ENCODE measurements at places on chromosomes 16 and 17.

DNA sequence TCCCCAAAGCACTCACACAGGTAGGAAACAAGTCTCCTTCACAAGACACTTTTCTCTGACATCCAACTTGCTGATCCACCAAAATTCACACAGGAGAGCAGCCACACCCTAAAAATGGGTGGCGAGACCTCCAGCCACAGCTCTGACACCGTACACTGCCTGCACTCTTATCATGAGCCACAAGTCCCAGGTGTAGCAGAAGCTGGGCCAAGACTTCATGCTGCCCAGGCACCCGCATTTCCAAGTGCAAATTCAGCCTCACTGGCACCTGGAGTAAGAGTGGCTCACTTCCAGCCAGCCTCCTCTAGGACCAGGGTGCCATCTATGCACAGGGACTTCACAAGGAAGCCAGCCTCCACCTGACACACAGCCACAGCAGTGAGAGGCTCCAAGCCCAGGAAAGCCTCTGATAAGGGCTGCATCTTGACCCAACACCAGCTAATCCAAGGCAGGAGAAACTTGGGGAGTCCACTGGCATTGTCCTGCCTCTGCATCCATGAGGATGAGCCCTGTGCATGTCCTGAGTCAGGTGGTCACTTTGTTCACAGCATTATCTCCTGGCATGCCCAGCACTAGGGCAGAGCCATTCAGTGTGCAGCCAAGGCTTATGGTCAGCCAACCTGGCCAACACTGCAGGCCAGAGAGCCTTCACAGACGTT, 2.6 kb upstream of the ZNF768 start:
- DNase-seq = no peak

DNA sequence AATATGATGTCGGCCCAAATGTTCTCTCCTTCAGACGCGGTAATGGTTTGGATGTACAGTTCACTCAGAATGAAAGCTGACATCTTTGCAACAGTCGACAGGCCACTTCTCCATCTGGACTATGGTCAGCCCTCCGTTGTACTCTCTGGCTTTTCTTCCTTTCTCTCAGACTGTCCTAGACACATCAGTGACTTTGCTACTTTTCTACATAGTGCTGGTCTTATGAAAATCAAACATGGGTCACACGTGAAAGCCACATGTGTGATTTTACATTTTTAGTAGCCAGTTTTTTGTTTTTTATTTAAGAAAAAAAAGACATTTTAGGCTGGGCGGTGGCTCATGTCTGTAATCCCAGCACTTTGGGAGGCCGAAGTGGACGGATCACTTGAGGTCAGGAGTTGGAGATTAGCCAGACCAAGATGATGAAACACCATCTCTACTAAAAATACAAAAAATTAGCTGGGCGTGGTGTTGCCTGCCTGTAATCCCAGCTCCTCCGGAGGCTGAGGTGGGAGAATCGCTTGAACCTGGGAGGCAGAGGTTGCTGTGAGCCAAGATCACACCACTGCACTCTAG, 644.1 kb downstream of the KCNJ2 start:
- DNase-seq = no peak

DNA sequence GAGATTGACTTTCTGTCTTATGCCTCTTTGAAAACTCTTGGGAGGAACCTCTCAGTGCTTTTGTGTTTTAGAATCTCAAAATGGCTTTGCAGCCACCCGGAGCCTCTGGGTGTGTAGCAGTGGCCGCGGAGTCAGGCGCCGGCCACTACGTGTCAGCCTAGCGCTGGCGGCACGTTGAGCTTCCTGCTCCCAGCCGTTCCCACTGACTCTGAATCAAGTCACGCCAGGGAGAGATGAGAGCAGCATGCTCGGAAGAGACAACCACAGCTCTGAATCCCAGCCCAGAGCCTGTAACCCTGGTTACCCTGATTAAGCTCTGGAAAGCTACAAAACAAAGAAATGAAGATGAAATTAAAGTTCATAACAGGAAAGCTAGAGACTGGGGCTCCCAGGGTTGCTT, 97.4 kb upstream of the CACNG5 start:
- no peak for DNase-seq

DNA sequence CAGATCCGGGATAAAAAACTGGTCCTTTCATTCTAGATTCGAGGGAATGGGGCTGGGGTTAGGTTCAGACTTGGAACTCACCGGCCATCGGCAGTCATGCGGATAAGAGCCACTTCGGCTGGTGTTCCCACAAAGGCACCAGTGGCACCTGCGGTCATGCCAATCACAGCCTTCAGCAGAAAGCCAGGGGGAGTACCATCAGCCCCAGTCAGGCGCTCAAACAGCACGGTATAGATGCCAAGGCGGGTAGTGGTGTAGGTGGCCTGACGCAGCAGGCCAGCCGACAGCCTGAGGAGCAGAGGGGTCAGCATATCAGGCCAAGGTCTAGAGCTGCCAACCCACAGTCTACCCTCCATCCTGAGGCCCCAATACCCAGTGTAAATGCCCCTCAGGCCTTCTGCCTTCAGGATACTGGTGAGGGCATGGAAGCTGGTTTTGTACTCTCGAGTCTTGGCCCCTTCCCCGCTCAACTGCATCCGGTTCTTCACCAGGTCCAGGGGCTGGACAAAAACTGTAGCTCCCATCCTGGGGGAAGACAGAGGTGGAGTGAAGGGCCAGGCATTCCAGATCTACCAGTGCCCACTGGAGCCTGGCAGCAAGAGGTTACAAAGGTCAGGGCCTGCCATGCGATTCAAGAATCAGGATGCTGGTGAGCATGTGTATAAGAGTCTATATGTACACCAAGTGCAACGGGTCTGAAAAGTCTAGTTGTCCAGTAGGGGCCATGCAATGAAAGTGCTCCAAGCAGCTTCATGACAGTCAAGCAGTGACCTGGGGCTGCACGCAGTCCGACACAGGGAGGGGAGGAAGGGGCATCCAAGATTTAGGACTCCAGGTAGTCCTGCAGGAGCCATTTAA, 929 bp downstream of the SLC25A11 start:
- DNase-seq = no peak

- no peak for DNase-seq
Observed at GRCh38 chr17:22301353-22301745, 609.0 kb downstream of the KCNJ18 start.

DNA sequence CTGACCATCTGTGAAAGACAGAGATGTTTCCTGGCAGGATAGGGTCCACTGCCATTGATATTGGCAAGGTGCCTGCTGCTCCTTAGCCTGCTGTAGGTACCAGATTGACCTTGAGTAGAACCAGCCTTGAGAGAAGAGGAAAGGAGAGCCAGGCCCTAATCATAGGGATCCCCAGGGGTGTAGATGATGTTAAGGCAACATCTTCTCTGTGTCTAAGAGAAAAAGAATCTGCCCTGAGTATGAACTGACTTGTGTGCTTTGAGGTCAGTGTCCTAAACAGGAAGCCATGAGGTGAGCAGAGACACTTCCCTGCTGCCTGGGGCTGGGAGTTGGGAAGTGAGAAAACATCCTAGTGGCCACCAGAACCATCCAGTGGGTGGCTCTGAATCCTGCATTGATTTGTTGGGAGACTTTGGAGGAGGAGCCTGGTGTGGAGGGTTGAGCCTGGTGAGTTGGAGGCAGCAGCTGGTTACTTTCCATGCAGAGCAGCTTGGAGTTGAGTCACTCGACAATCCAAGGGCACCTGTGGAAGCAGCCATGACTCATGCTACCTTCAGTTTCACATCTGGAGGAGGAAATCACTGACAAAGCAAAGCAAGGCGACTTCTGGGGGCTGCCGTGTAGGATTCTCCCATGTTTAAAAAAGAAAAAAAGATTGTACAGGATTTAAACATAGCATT, 47.8 kb downstream of the BMERB1 start:
- DNase-seq = peak; percentile 14

DNA sequence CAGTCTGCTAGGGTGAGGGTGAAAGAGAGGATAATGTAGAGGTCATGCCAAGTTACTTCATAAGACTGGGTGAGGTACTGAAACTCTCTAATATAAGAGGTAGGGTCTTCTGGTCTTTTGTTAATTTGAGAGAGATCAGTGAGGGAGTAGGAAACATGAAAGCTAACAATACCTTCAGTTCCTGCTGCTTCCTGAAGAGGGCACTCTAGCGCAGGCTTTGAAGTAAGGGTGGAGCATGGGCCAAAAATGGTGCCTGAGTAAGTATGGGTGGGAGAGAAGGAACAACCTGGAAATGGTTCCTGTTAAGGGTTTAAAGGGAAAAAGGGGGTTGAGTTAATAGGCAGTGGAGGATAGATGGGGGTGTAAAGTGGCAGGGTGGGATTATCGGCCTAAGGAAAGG, 2449.5 kb downstream of the TP53TG3F start:
- no peak for DNase-seq

- no peak for DNase-seq
Observed at GRCh38 chr16:87207965-87208364, 109.2 kb downstream of the C16orf95 start.

- DNase-seq = no peak
Observed at GRCh38 chr16:62064173-62064572, 27.9 kb upstream of the CDH8 start.

- no peak for DNase-seq
Observed at GRCh38 chr17:68909066-68909465, 46.1 kb downstream of the ABCA8 start.

GRCh38 chr17:65092262-65092661, 35.7 kb upstream of the GNA13 start:
- no peak for DNase-seq

GRCh38 chr16:28108590-28109247, 45.2 kb upstream of the GSG1L start:
- DNase-seq = no peak

- DNase-seq = no peak
Observed at GRCh38 chr17:64978138-64978537, 58.9 kb upstream of the LRRC37A3 start.

- no peak for DNase-seq
Observed at GRCh38 chr16:80103463-80103862, 437.3 kb upstream of the DYNLRB2 start.

DNA sequence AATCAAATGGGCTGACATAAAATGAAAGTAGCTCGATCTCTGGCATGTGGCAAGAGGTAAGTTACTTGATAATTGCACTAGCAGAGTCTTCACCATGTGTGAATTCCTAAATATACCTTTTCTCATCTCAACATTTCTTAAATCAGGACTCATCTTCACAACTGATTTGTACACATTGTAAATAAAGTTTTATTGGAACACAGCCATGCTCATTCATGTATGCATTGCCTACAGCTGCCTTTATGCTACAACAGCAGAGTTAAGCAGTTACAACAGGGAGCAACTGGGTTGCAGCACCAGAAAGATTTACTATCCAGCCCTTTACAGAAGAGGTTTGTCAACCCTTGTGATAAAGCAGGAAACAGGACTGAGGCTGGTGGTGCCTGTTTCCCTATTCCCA, 48.1 kb downstream of the ARHGAP17 start:
- no peak for DNase-seq

DNA sequence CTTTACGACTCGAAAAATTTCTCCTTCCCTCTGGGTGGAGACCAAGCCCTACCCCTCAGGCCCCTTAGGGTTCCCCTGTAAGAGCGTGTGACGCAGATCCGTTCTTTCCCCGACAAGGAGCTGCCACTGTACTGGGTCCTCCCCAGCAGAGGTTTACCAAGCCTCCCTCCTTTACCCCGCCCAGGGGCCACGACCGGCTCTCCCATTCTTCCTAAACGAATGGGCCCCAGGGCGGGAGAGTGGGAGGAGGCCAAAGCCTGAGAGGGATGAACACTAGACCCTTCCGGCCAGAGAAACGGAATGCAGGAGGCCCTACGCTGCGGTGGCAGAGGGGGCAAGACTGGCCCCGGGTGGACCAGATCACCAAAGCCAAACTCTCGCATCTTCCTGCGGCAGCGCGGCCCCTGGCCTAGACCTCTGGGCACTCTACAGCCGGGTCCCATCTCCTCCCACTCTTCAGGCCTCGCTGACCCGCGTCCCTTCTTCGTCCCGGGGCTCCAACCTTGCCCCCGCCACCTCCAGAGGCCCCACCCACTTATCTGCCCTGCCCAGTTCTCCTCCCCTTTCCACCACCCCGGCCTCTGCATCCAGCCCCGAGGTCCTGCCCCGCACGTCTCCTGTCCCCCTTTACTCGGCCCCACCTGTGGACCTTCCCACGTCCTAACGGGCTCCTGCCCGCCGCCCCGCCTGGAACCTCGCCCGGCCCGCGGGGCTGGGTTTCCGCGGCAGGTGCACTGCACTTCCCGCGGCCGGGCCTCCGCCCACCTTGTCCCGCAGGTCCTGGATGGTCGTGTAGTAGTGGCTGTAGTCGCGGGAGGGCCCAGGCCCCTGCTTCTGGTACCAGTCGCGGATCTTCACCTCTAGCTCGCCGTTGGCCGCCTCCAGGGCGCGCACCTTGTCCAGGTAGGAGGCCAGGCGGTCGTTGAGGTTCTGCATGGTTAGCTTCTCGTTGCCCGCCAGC, 765 bp downstream of the KRT19 start:
- DNase-seq = no peak

DNA sequence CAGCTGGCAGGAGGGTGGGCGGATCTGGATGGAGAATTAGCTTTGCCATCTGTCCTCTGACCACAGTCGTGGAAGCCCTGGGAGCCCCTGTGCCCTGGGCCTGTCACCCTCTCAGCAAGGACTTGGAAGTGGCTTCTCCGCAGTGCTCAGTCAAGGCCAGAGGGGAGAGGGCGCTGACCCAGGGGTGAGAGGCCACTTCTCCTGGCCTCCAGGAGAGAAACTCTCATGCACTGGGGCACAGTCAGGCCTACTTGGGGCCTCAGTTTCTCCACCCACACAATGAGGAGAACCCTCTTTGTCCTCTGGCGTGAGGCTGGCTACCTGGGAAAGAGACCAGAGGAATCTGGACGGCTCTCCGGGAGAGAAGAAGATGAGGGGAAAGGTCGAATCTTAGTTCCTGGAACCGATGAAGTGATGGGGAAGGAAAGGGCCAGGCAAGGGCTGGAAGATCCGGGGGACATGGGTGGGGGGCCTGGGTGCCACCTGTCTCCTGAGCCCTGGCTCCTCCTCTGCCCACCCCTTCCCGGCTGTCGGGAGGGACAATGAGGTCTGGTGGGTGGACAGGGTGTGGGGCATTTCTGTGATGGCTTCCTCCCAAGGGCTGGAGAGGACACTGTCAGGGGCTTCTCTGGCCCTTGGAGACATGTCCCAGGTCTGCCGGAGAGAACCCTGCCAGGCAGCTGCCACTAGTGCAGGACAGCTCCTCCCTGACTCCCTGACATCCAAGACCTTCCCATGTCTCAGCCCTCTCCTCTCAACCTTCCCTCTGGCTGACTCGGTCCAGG, 9.0 kb upstream of the ARHGAP27 start:
- no peak for DNase-seq

GRCh38 chr17:65730711-65731169, 169.3 kb upstream of the AXIN2 start:
- no peak for DNase-seq

DNA sequence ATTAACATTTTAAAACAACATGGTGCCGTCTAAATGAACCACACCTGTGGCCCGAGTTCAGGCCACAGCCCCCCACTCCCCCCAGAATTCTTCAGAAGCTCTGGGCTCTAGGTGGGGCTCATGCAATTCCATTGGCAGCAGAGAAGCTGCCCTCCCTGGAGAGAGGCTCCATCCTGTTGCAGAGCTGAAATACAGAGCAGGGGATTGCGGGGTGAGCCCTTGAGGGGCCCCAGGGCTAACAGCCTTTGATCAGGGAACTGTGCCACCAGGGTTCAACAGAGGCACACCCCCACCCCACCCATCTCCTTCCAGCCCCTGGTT, 69.3 kb downstream of the ABR start:
- DNase-seq = no peak

- no peak for DNase-seq
Observed at GRCh38 chr17:7588553-7589203, 1.2 kb downstream of the SOX15 start.
